ENCODE measurements at places on chromosomes 6 and 20. TPM values are rescaled to one million over a fixed set of nuclear protein-coding genes. Genes with fewer than 3 reads are reported as not detected.

- no peaks in the 10 kb centered on the region for H3K4me1 ChIP-seq
- H3K36me3 ChIP-seq, result no peaks in the 10 kb centered on the region
- H3K27me3 ChIP-seq, result no peaks in the 10 kb centered on the region
- DNase-seq, result no peak
- H3K27ac ChIP-seq, result no peak overlapping the region
Observed at GRCh38 chr20:2812189-2812588, 2.6 kb upstream of the C20orf141 start.

Gene DST
- total RNA-seq, result 3.3 TPM

Gene MEI4
- not detected for total RNA-seq

- no peak for DNase-seq
- no peaks in the 10 kb centered on the region for H3K4me1 ChIP-seq
- H3K4me3 ChIP-seq, result no peak overlapping the region
- H3K36me3 ChIP-seq, result no peaks in the 10 kb centered on the region
Observed at GRCh38 chr20:34999782-35000181, 44.1 kb downstream of the MYH7B start.

Gene COL10A1
- not detected for total RNA-seq

- H3K36me3 ChIP-seq, result no peaks in the 10 kb centered on the region
- H3K4me3 ChIP-seq, result no peak overlapping the region
- H3K27ac ChIP-seq, result no peak overlapping the region
- no peak for DNase-seq
- H3K4me1 ChIP-seq, result no peaks in the 10 kb centered on the region
Observed at GRCh38 chr6:92263864-92264263, 1155.5 kb downstream of the EPHA7 start.

Gene SULF2
- total RNA-seq, result 1.7 TPM

DNA sequence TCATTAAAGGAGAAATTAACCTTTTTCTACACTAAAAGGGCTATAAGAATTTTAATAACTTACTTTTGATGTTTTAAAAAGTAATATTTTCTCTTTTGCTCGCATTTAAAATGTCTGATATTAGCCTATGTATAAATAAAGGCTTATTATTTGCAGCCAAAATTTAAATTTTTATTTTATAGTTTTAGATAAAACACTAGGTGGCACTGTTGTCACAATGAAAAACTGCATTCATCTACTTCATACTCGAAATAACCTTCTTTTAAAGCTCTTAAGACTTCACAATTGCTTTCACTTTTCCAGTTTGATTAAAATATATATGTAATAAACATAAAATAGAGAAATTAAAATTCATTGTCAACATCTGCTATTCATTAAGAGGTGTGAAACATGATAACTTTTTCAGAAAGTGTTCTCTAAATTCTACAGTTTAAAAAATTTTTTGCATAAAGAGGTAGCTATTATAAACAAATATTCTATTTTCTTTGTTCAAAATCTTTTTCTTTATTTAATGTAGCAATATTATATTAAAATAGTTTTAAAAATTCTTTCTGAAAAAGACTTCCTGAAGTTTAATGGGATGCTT, 78.8 kb upstream of the DEFB112 start:
- no peaks in the 10 kb centered on the region for H3K4me1 ChIP-seq
- DNase-seq, result no peak
- no peaks in the 10 kb centered on the region for H3K27me3 ChIP-seq
- H3K4me3 ChIP-seq, result no peak overlapping the region

Gene ZBTB46
- total RNA-seq, result 1.6 TPM

Gene PCK1
- not detected for total RNA-seq

Data from B cell (primary cell).